ENCODE measurements at places on chromosomes 4 and X. TPM values are rescaled to one million over a fixed set of nuclear protein-coding genes. Genes with fewer than 3 reads are reported as not detected.

GRCh38 chr4:79141530-79141929 lies 184.3 kb downstream of the NAA11 start:
- no peak for DNase-seq

DNA sequence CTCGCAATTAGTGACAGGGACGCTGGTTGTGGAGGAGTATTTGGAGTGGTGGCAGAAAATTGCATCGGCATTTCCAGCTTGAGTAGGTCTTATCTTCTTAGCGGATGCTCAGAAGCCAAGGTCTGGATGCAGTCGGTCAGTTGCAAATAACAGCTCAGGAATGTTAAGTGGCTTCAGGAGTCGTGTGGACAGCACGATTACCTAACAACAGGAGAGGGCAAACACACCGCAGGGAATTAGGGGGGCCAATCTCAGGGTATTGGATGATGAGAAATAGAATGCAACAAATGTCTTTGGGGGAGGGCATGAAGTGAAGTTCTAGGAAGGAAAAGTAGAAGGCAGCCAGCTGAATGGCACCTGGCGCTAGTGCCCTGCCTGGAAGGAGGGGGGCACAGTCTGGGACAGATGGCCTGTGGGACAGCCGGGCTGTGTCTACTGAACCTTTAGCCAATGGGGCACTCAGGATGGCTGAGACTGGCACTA lies 11.8 kb downstream of the RASL11B start:
- DNase-seq, result no peak

Gene SLC38A5
- polyA plus RNA-seq, result 76.2 TPM

DNA sequence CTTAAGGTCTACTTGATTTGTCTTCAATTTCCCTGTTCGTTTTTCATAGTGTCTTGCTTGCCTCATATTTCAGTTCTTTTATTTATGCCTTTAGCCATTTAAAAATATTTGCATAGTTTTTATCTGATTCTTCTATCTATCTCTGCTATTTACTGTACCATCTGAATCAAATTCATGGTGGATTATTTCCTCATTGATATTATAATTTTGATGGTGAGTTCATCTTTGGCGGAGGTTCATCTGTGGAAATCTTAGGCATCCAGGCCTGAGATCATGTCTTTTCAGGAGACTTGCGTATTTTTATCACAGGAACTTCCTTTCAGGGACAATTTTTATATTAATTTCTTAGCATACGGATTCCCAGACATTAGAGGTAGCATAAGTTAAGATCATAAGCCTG lies 275.2 kb downstream of the STPG2 start:
- DNase-seq, result no peak

DNA sequence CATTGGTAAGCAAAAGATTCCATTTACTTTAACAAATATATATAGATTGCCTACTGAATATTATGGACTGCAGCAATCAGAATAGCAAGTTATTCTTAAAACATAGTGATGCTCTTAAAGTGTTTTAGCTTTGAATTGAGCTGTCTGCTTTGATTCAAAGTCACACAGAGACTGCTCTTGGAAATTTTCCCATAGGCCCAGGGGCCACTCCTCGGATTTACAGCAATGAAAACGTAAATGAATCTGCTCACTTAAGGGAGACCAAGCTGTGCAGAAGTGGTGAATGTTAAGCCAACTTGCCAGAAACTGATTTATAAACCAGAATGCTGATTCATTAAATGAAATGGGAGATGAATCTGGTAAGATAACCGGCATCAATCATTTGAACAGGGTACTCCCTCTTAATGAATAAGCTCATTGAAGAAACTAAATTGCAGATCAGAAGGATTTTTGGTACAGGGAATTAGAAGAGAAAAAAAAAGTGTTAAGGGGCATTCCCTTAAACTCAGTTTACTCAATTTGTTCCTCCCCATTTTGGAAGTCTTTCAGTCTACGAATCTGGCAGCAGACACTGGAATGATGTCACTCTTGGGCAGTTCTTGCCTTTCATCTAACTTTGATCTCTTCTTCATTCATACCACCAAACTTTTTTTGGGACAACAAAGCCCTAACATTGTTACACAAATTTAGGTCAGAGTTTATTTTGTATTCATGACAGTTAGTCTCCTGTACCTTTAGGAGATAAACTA lies 363.3 kb upstream of the MAGEB2 start:
- no peak for DNase-seq

Gene ASB5
- polyA plus RNA-seq, result not detected

- DNase-seq, result no peak
Measured at GRCh38 chrX:70592091-70592490, 147.5 kb downstream of the DLG3 start.

Gene PABPC4L
- polyA plus RNA-seq, result not detected

Gene PGM2
- polyA plus RNA-seq, result 44.4 TPM

DNA sequence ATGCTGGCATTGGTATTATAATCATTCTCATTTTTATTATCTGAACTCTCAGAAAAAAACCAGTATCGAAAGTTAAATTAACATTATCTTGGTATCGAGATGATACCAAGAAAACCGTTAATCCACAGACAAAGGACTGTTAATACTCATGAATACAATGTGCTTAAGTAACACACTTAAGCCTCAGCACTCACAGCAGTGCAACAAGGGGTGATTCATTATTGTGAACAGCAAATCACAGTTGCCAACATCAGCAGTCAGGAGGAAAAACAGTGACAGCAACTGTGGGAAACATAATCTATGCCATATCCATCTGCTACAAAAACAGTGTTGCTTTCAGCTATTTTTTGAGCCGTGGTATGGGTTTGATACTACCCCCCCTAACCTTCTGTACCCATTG lies 210.9 kb upstream of the ATOH1 start:
- no peak for DNase-seq

- no peak for DNase-seq
Measured at GRCh38 chrX:98407584-98407983, 1523.9 kb downstream of the RPA4 start.

- no peak for DNase-seq
Measured at GRCh38 chr4:8723222-8723980, 130.8 kb downstream of the CPZ start.

GRCh38 chrX:149916745-149917392 lies 12.5 kb upstream of the HSFX4 start:
- peak; percentile 25 for DNase-seq

GRCh38 chrX:150158554-150159332 lies 204.4 kb upstream of the MAMLD1 start:
- DNase-seq, result no peak

Gene SLITRK4
- 0.79 TPM for polyA plus RNA-seq

DNA sequence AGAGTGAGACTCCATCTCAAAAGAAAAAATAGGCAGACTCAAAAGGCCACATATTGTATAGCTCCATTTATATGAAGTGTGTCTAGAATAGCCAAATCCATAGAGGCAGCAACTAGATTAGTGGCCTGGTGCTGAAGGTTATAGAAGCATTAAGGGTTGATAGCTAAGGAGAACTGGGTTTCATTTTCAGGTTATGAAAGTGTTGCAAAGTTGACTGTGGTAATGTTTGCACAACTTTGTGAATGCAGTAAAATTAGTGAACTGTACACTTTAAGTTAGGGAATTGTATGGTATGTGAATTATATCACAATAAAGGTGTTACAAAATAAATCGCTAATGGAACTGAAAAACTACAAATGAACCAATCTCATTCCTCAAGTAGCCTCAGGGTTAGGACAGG lies 28.3 kb downstream of the TXLNG start:
- DNase-seq, result no peak

GRCh38 chr4:20268028-20268427 lies 16.3 kb downstream of the SLIT2 start:
- no peak for DNase-seq

GRCh38 chr4:7326693-7327340 lies 107.9 kb downstream of the PSAPL1 start:
- DNase-seq, result no peak

Gene BMX
- not detected for polyA plus RNA-seq

DNA sequence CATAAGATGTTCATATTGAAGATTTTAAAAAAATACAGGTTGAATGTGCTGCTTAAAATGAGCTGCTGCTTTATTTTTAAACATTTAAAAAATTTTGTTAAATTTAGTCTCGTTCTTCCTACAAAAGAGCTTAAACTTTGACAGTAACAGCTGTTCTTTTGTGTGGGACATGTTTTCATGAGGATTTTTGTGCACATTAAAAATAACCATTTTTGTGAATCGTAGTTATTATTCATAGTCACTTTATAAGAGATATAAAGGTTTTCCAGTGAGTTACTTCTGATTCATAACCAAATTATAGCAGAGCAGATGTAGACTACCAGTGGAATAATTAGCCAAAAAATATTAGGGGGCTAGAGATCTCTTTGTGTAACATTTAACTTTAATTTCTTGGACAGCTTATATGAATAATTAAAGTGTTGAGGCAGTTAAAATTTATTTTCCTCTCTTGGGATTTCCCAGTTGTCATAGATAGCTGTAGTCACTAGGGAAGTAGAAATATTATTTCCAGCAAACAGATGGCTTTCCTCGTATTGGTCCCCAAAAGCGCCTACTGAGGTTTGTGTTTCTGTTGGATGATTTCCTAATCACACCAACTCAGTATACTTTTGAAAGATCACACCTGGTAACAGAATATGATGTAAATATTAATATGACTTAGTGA lies 24.2 kb downstream of the RBPJ start:
- DNase-seq, result no peak

DNA sequence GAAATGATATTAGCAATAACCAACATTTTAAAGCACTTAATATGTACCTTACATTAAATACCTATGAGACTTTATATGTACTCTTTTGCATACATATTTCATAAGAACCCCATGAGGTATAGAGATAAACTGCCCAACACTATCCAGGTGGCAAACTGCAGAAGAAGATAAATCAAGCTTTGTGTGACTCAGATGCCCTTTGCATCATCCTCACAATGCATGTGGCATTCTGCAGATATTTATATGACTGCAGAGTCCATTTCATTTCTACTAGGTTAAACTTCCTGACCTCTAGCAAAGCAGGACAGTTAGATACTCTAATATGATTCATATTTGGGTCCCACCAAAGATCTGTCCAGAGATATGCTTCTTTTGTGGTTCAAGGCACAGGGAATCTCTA lies 85.6 kb upstream of the RASGEF1B start:
- no peak for DNase-seq

DNA sequence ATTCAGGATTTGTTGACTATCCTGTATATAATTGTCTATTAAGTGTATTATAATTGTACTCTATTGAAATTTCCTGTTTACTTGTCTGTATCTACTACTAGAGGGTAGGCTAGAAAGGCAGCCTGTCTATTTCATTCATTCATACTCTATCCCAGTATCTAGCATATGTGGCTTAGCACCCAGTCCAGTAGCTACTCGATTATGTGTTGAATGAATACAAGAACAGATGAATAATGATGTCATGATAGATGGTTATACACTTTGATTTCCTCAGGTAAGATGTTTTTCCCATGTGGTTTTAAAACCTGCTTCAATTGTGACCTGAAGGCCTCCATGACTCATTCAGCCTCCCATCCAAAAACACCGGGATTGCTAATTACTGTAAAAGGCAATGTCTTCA lies 68.0 kb downstream of the IL21 start:
- DNase-seq, result no peak

GRCh38 chr4:97238956-97239666 lies 904.2 kb downstream of the STPG2 start:
- no peak for DNase-seq

DNA sequence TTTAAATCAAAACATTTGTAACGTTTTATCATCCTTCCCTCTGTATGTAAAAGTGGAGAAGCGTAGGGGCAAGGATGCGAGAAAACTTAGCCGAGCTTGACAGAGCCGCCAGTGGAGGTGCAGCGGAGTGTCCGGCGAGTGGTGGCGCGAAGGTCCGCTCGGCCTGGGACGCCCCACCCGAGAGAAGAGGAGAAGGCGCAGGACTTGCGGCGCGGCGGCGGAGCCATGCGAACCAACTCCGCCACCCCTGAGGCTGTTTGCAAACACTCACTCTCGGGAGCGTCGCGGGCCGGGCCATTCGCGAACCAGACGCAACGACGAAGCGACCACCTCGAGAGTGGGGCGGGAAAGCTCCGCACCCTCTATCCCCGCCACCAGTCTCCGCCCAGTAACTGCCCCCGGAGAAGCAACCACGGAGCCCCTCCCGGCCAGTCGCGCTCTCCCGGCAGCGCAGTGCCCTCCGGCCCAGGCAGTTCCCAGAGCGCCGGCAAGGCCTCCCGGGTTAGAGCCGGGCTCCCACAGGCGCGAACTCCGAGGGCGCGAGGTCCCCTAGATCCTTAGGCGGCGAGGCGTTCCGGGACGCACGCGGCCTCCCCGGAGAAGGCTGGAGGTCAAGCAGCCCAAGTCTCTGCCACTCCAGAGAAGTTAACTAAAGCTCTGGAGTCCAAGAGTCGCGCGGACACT lies 2.3 kb upstream of the MAB21L2 start:
- no peak for DNase-seq

Gene GPR143
- polyA plus RNA-seq, result not detected

Gene HPSE
- 0.69 TPM for polyA plus RNA-seq
